Diencephalon (tissue), 1 donor: ENCODE measurements at places on chromosomes 7 and 10. TPM values are rescaled to one million over a fixed set of nuclear protein-coding genes. Genes with fewer than 3 reads are reported as not detected.

Gene HOXA9
- not detected for total RNA-seq

Gene HOXA1
- total RNA-seq: not detected

Gene NPM3
- 34.4 TPM for total RNA-seq

Gene DOCK4
- total RNA-seq: 82.6 TPM

Gene OGDH
- total RNA-seq: 60.9 TPM

Gene PRLHR
- 1.2 TPM for total RNA-seq

Gene CDK1
- 32.5 TPM for total RNA-seq

Gene PIK3CG
- total RNA-seq: 1.8 TPM

Gene LRRC17
- 33.2 TPM for total RNA-seq

Gene RBM20
- 0.23 TPM for total RNA-seq
